ENCODE measurements at places on chromosomes 5 and 9. TPM values are rescaled to one million over a fixed set of nuclear protein-coding genes. Genes with fewer than 3 reads are reported as not detected.

Gene IL4
- not detected for total RNA-seq

Gene SLC6A19
- not detected for total RNA-seq

Gene CKMT2
- total RNA-seq: not detected

Gene ALDH1A1
- 0.87 TPM for total RNA-seq

Gene LHX3
- total RNA-seq: not detected

Gene ZNF608
- 37.5 TPM for total RNA-seq

Gene EIF4E1B
- total RNA-seq: not detected

Gene TMEM215
- total RNA-seq: not detected

Gene AQP7
- total RNA-seq: not detected

Gene SLC36A2
- not detected for total RNA-seq

Gene LAMC3
- 0.29 TPM for total RNA-seq

Gene SLC45A2
- total RNA-seq: not detected

Gene PLPP7
- total RNA-seq: 2.2 TPM

Gene RETREG1
- 6.4 TPM for total RNA-seq

Gene ENTREP1
- total RNA-seq: 0.87 TPM

Gene FGF10
- not detected for total RNA-seq

Gene IL31RA
- 2.5 TPM for total RNA-seq

Gene TRIP13
- 66.7 TPM for total RNA-seq

Gene CDH9
- not detected for total RNA-seq

Gene IL3
- total RNA-seq: not detected

Gene FER
- 10.9 TPM for total RNA-seq

Gene GADD45G
- not detected for total RNA-seq

Gene MOB3B
- total RNA-seq: 2.3 TPM

Gene PCDHA9
- not detected for total RNA-seq

Gene C5orf46
- total RNA-seq: not detected

Gene TNC
- total RNA-seq: 68.9 TPM

Gene SLC25A2
- 0.29 TPM for total RNA-seq

Gene ORM2
- total RNA-seq: not detected
